NCI-H1048 (cell line): ENCODE measurements at places on chromosomes 12 and 14.

GRCh38 chr14:75095690-75096089, 26.2 kb downstream of the ZC2HC1C start:
- no peak for DNase-seq

GRCh38 chr14:32998433-32998832, 59.8 kb downstream of the NPAS3 start:
- DNase-seq = no peak

DNA sequence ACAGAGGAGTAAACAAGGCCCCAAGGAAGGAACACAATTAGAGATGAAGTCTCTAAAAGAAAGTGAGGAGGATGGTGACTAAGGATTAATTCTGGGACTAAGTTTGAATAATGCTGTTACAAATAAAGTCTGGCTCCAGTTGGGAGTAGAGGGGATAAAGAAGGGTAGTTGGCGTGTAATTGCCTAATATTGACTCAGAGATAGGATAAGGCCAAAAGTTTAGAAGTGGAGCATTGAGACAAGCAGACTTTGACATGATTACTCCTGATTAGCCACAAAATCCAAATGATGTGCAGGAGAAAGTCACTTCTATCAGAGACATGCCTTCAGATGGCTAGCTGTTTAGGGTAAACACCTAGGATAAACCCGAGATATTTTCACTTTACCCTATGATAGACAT, 108.4 kb downstream of the PLCZ1 start:
- DNase-seq = no peak

GRCh38 chr12:64445490-64445889, 6.4 kb upstream of the TBK1 start:
- no peak for DNase-seq
